ACHN (cell line): ENCODE measurements at places on chromosomes 12 and 14.
A peak's percentile ranks its signal among the peaks of the same experiment; 100 is the strongest.

- DNase-seq = peak; percentile 29
Measured at GRCh38 chr12:44876544-44877410, 662 bp upstream of the NELL2 start.

- no peak for DNase-seq
Measured at GRCh38 chr14:103255555-103255954, 78.5 kb upstream of the EIF5 start.

GRCh38 chr14:90611936-90612335, 204.3 kb downstream of the TTC7B start:
- no peak for DNase-seq

- DNase-seq = no peak
Measured at GRCh38 chr12:52698651-52699340, 4.5 kb downstream of the KRT77 start.

DNA sequence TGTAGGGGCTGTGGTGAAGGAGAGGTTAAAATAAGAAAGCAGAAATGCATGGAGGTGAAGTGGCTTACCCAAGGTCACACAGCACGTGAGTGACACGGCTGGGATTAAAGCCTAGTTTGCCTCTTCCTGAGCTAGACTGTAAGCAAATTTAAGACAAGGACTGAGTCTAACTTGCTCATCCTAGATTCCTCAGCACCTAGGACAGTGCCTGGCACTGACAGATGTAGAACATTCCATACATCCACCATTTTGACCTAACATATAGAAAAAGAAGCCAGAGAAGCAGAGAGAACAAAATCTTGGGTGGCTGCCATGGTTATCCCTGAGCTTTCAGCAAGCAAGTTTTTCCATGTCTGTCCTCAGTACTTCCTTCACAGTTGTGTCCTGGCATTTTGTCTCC, 110.5 kb downstream of the PAH start:
- DNase-seq = no peak

DNA sequence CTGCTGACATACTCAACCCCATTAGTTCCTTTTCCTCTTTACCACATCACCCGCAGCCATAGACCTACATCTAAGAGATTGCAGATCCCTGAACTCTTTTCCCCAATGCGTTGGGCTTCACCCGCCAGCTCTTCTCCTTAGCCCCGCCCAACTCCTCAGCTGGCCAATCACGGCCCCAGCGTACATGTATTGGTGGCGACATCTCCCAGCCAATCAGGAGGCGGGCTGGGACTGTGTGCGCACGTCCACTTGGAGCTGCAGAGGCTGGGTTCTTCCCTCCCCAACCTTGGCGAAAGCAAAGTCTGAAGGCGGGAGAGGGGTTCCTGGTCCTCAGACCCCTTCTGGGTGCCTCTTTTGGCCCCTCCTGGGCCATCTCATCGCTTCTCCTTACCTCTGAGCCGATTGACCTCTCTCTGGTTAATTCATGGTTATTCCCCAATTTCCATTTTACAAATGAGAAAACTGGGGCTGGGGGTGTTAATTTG, 11.0 kb downstream of the PDE1B start:
- peak; percentile 81 for DNase-seq

DNA sequence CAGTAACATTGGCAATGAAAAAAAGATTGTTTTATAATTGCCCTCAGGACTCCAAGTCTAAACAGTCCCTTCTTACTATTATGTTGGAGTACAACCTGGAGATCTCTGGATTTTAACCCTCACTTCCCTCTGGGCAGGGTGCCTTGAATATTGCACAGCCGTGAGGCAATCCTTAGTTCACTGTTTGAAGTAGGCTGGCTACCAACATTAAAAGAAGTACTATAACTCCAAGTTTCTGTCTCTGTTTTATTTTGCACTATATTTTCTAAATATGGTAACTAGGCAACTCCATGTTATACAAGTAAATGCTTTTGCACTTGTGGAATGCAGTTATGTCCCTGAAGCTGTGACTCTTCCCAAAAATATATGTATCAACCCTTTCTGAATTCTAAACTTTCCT, 490.7 kb downstream of the EGLN3 start:
- DNase-seq = no peak

GRCh38 chr12:27772328-27773049, 7.5 kb upstream of the KLHL42 start:
- no peak for DNase-seq

DNA sequence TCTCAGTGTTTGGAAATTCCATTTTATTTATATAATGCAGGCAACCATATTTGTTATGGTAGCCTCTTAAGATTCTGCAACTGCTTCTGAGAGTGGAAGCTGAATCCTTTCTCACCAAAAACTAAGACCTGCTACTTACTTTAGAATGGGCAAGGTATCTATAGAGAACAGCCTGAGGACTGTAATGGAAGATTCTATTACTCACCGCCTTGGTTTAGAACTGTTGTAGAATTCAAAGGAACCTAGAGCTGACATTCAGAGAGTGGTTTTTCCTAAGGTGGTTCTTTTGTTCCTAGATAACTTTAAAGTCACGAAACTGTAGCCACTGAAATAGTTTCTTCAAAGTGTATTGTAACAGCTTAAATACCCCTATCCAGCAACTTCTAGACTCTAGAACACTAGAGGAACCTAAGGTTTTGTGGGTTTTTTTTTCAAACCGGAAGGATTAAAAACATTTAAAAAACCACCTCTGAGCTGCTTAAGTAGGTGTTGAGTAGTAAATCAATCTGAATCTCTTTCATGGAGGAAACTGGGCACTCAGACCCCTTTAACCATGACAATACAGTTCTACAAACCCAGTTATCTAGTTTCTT, 4.2 kb downstream of the TDP1 start:
- no peak for DNase-seq

- DNase-seq = no peak
Measured at GRCh38 chr14:74685056-74685455, 27.8 kb downstream of the AREL1 start.

DNA sequence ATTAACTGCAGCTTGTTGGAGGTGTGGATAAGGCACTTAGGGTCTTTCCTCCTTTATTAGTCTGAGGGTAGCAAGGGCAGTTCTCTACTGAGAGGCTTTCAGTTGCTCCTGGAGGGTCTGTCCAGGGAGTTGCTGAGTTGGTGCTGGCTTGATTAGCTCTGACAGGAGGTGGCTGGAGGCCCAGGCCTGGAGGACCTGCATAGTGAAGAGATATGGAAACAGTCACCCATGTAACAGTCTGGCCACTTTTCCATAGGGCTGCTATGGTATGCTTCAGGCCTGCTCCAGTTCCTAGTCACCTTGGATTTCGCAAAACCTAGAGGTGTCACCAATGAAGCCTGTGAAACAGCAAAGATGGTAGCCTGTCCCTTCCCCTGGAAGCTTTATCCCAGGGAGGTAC, 143.3 kb upstream of the SLC38A2 start:
- no peak for DNase-seq

DNA sequence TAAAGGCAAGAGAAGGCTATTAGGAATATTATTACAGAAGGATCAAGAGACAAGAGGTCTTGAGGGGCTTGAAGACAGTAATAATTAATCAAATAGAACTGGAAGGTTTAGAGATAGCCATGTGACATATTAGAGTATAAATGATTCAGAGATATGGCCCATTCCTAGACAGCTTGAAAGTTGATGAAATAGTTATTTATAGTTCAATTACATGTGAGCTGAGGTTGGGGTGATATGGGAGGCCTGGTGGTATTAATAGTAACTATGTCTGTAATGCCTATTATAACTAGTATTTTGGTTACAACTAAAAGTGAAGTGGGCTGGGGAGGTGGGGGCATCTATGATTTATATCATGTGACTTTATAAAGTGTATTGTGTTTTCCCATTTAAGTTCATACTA, 14.1 kb upstream of the MIS18BP1 start:
- no peak for DNase-seq

- DNase-seq = no peak
Measured at GRCh38 chr14:100599981-100600380, 12.8 kb upstream of the BEGAIN start.

GRCh38 chr14:53529519-53529918, 376.4 kb upstream of the DDHD1 start:
- DNase-seq = no peak

DNA sequence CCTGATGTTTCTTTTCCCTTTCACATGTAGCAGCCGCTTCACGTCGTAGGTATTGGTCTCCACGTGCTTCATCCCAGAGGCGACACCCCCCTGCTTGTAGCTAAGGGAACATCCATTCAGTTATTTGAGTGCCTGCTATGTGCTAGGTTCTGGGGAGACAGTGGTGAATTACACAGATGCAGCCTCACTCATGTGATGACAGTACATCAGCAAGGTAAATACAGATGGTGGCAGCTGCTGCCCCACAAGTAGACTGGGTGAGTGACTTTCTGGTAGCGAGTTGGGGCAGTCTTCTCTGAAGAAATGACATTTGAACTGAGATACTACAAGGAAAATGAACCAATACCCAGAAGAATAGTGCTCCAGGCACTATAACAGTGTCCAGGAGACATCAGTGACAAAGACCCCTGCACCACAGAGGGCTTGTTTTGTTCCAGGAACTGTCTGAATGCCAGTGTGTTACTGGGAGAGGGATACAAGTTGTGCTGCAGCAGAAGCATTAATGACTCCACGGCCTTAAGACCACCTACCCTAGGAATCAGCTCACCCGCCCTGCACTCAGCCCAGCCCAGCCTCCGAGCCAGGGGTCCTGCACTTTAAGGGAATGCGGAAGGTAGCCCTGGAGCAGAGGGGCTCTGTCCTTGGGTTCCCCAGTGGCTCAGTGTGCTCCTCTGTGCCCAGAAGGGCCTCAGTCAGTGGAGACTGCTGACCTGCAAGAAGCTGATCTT, 7.3 kb downstream of the AVIL start:
- DNase-seq = no peak

DNA sequence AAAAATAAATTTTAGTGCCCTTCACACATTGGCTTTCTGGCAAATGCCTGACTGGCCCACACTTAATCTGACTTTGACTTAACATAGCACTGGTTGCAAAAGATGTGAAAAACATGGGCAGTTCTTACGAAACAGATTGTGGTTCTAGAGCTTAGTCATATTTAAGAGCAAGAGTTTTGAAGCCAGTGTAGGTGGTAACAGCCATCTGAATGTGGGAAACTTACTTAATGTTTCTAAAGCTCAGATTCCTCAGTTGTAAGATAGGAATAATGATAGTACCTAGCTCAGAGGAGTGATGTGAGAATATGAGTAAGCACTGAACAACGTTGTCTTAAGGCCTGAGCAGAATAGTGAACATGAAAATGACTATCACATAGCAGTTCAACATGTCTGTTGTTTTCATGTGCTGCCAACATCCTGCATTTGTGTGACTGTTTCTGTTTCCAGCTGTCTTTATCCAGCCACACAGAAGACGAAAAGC, 262.7 kb downstream of the SYT1 start:
- DNase-seq = no peak

DNA sequence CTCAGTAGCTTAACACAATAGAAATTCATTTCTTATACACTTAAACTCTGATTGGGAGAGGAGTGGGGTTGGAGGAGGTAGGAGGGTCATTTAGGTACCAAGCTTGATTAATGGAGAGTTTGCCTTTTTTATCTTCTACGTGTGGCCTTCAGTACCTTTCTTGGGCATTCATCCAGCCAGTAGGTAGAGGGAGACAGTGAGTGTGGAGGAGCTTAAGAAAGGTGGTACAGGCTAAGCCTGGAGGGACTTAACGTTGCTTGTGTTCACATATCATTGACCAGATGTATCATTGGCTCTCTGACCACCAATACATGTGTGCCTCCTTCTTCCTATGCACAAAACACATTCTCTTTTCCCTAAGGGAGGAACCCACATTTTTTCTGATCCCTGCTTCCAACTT, 232.9 kb upstream of the CRY1 start:
- peak; percentile 15 for DNase-seq

DNA sequence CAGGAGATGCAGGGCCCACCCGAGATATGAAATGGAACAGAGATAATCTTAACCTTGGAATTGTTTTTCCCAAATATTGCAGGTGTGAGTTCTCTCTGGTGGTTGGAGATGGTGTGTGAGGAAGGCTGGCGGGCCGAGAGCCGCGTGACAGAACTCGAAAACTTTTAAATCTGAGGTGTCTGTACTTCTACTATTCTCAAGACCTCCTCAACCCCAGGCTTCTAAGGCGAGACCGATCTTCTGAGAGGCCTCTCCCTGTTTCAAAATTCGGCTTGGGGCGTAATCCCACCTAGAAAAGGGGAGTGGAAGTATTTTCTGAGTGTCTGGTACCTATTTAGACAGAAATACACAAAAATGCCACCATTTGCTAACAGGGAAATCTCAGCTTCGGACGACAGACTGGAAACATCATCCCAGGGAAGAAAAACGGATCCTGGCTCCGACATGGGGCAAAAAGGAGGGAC, 611 bp downstream of the SARNP start:
- DNase-seq = peak; percentile 34

DNA sequence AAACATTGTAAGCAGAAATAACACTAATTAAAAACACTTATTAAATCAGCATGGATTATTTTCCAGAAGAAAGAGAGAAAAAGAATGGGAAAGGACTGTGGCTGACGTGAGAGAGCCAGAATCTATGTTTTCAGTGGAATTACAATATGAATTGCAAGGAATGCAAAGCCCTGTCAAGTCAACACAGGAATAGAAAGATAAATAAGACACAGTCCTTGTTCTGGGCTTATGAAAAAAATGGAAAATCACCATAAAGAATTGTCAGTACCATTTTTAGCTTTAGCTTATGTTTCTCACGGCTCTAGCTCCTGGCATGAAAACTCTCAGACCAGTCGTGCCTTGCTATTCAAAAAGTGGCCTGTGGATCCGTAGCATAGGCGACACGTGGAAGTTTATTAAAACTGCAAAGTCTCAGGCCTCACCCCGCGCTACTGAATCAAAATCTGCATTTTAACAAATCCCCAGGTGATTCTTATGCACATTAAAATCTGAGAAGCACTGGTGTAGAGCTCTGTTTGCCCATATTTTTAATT, 549.1 kb downstream of the RPS29 start:
- no peak for DNase-seq

DNA sequence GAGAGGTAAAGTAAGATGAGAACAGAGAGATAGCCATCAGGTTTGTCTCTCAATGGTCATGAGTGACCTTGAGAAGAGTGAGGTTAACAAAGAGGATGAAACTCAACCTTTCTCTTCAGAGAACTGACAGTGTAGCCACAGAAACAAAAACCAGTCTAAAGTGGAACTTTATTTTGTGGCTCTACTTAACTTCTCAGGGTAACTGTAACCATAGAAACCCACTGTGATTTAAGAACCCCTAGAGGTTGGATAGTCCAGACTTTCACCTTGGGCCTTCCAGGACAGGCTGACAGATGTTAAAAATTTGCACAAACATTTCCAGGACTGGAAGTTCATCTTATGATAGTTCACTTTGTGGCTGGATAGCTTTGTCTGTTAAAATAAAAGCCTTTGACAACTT, 48.5 kb downstream of the ATP23 start:
- no peak for DNase-seq

GRCh38 chr12:51911307-51911706, 4.0 kb downstream of the ACVRL1 start:
- DNase-seq = no peak

- no peak for DNase-seq
Measured at GRCh38 chr14:89720741-89721729, 233.5 kb downstream of the EFCAB11 start.

DNA sequence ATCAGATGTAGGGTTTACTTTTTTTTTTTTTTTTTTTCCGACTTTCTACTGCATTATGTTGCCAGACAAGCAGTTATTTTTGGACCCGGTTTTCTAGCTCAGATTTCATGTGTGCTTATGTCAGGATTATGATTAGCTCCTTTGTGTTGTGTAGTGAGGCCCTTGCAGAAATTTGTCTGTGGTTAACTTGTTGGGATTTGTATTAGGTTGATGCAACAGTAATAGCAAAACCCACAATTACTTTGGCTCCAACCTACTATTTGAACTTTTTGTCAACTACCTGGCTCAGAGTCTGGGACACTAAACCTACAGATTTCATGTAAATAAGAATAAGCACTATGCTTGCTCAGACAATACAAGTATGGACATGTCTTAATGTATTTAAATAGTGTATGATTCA, 44.1 kb upstream of the KCNJ8 start:
- no peak for DNase-seq
